Activated CD8-positive, alpha-beta T cell treated with anti-CD3 and anti-CD28 coated beads, Interleukin-2, amount 10 ng/mL, durations not matched to agents 7 days and 5 days (primary cell): ENCODE measurements at places on chromosomes 1 and 21.

DNA sequence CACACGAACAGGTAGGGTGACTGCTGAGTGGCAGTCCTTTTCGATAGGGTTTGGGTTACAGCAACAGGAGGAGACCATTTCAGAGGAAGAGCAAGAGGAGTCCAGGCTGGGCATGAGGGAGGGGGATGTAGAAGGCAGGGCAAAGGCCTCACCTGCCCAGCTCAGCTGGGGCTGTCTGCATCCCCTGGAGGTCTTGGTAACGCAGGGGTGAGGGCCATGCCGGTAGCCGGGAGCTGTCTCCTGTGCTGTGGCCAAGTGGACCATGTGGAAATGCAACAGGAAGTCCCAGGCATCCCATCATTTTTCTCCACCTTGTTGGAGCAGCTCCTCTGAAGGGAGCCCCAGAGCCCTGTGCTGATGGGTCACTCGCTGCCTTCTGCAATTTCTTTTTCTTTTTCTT is 105.4 kb upstream of the C1orf174 start:
- no peak for DNase-seq

DNA sequence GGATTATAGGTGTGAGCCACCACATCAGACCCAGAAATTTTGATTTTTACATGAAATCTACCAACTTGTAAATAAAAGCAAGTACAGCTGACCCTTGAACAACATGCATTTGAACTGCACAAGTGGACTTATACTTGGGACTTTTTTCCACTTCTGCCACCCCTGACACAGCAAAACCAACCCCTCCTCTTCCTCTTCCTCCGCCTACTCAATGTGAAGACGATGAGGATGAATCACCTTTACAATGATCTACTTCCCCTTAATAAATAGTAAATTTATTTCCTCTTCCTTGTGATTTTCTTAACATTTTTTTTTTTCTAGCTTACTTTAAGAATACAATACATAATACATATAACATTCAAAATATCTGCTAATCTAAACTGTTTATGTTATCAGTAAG is 17.5 kb upstream of the YRDC start:
- no peak for DNase-seq

DNA sequence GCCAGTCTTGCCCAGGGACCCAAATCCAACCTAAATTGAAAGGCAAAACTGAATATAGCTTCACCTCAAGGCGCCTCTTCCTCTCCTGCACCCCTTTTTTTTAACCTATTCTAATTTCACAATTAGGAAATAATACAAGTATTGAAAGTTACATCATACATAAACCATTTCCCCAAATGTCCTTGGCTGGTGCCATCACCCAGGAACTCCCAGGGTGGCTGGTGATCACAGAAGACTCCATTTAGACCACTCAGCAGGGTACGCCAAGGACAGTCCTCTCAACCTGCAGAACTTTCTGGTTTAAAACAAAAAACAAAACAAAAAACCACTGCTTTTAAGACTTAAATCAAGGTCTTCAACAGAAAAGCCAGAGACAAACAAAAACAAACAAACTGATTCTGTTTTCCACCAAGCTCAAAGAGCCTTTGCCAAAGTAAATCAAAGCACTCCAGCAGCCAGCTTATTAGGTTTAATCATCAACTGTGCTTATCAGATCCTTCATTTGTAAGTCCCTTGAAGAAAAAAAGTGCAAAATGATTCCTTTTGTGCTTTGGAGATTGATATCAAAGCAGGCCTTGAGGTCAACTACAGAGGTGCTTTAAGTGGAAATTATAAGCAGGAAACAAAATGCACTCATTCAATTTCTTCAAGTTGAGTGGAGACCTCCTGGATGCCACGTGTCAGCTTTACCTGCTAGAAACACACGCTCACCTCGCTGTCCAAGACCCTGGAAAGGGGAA is 113.0 kb downstream of the ETS2 start:
- no peak for DNase-seq

GRCh38 chr21:34670220-34670961 is 1.6 kb downstream of the CLIC6 start:
- no peak for DNase-seq

- DNase-seq = no peak
These were observed 199.1 kb upstream of the LMO4 start for GRCh38 chr1:87129606-87130005.

- DNase-seq = no peak
These were observed 49.9 kb downstream of the CHRM3 start for GRCh38 chr1:239436286-239436685.

DNA sequence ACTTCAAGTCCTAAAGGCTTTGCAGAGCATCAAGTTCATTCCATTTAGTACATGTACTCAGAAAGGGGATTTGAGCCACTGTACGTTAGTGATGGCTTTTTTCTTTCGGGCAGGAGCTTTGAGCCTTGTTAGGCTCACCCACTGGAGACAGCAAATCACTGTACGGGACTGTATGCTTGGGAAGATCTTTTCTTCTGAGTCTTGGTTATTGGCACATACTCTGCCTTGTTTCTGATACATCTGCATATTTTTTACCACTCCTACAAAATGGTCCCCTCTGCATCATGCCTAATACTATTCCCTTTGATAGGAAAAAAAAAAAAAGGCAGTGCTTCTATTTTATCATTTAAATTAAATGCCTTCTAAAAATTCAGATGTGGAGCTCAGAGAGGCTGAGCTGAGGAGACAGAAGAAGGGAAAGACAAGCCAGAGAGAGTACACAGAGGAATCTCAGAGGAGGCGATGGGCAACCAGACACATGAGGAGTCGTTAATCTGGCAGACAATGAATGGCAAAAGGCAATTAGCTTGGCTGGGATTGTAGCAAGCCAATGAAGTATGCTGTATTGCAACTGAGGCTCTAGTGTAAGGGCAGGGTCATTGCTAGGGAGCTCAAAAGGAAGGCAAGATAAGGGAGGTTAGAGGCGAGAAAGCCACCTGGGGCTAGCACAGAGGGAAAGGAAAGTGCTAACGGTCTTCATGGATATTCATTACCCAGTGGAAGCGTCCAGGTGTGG is 39.4 kb downstream of the PHC2 start:
- DNase-seq = no peak

GRCh38 chr1:234725177-234726132 is 115.5 kb upstream of the IRF2BP2 start:
- DNase-seq = peak; percentile 79

DNA sequence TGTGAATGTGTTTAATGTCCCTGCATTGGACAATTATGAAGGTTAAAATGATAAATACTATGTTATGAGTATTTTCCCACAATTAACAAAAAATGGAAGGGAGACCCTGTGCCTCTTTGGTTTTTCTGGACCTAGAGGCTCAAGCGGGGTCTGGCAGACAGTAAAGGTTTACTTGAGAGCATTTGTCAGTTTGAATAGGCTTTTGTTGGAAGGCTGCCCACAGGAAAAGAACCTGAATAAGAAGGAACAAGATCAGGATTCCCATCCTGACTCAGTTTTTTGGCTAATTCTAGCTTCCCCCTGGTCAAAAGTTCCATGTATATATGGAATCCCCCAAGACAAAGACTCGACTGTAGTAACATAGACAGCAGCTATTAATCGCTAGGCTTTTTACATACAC is 150.9 kb upstream of the JUN start:
- no peak for DNase-seq

- no peak for DNase-seq
These were observed 32.1 kb upstream of the COL18A1 start for GRCh38 chr21:45372732-45373355.

GRCh38 chr1:28833381-28833780 is 21.4 kb downstream of the OPRD1 start:
- DNase-seq = no peak

DNA sequence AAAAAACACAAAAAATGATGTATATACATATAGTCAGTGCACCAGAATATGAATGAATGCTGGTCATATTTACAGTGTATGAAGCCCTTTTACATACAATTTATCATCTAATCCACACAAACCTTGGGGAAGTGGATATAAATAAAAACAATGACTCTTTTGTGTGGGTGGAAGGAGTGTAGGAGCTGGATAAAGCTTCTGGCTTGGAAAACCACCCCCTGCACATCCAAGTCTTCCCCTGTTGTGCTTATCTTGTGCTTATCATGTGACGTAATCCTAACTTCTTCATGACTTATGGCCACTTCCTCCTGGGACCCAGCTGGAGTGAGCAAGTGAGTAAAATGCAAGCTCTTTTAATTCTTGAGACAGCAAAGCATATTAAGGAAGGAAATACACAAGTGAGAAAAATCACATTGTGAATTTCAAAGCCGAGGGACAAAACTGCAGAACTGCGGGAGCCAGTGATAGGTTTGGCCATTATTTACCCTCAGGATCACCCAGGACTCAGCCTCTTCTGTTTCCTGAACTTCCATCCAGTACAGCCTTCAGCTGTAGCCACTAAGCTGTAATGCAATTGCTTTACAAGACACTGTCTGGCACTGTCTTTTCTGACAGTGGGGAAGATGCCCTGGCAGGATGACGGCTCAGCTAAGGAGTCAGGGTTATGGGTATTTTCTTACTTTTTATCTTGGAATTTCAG is 104.0 kb upstream of the PPM1J start:
- DNase-seq = no peak

DNA sequence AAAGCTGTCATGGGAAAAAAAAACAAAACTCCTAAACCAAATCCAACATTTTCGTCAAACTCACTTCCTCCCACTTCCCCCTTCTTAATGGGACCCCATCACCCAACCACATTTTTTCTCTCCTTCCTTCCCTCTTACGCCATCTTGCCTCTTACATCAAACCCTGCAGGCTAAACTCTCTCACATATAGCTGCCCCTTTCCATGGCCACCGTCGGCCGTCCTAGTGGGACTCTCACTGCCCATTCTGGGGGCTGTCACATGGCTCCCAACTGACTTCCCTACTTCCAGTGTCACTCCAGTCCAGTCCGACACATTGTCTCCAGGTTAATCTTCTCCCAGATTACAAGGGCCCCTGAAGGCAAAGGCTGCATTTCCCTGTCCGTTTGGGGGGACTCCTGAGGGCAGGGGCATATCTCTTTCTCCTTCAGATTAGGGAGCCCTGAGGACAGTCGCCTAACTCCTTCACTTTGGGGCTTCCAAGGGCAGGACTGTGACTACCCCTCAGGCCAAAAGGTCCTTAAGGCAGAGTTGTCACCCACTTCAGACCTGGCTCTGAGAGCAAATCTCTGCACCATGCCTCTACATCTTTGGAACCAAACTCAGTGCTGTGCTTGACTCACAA is 658 bp downstream of the UBXN11 start:
- DNase-seq = no peak

GRCh38 chr1:206041640-206042039 is 11.3 kb upstream of the RHEX start:
- DNase-seq = no peak

- no peak for DNase-seq
These were observed 7.1 kb upstream of the CDC20 start for GRCh38 chr1:43351421-43352350.

GRCh38 chr1:235442788-235443429 is 61.3 kb downstream of the B3GALNT2 start:
- no peak for DNase-seq

DNA sequence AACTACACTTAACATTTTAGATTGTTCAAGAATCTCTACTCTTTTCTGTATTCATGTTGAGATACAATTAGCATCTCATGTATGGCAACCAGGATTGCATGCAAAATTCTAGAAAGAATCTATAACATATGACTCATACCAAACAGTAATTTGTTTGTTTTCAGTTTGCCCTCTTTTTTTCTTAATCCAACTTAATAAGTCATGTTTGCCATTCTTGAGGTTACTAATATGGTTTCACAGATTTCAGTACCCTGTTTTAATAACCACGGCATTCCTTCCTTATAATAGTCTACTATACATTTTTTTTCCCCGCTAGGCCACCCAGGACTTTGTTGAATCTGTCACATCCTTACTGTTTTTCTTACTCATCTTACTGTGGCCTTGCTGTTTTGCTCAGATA is 140.8 kb downstream of the FMN2 start:
- no peak for DNase-seq

DNA sequence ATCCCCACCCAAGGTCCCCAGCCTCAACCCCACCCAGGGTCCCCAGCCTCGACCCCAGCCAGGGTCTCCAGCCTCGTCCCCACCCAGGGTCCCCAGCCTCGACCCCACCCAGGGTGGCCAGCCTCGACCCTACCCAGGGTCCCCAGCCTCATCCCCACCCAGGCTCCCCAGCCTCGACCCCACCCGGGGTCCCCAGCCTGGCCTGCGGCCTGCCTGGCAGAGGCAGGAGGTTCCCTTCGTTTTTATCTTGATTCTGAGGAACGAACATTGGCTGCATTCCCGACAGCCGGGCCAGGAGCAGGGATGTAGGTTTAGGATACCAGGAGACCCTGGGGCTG is 3.4 kb upstream of the PDE9A start:
- DNase-seq = no peak

GRCh38 chr1:86504137-86504479 is 35.4 kb downstream of the CLCA1 start:
- DNase-seq = no peak

DNA sequence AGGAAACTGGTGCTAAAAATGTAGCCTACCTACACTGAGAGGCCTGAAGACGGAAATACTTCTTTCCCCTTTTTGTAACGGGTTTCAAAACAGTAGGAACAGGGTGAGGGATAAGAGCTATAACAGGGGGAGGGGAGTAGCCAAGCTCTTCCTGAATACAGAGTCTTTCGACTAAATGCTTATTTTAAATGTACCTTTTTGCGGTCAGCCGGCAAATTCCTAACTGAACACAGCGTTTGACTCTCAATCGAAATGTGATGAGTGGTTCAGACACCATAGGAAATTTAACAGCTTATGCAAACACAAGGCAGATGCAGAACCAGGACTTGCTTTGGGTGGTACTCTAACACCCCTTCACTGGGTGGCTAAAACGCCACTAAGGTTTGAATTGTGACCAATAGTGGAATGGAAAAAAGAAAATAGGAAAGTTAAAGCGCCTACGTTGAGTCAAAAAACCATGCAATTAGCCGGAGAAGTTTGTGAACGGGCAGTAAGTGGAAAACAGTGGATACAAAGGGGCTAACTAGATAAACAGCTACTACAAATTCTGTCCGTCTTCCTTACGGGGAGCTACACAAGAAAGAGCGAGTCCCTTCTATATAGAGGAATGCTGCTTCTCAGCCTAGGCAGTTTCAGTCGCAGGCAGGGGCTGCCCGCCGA is 1.7 kb downstream of the EGLN1 start:
- DNase-seq = no peak

- no peak for DNase-seq
These were observed 391.0 kb downstream of the PTPRC start for GRCh38 chr1:199029855-199030254.

DNA sequence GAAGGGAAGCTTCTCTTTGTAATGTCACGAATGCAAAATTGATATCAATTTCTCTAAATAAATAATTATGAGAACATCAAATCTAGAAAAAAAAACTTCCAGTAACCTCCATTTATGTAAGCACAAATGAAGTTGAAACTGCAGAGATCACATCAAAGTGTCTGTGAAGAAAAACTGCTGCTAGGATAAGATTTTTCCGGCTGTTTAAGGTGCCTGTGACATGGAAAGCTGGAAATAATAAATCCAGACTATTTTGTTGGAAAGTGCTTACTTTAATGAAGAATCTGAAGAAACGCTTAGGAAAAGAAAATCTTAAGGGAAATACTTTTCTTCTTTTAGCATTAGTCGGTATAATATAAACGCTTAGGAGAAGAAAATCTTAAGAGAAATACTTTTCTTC is 57.0 kb downstream of the CHRM3 start:
- no peak for DNase-seq
